ENCODE measurements at places on chromosomes 7 and 10.

DNA sequence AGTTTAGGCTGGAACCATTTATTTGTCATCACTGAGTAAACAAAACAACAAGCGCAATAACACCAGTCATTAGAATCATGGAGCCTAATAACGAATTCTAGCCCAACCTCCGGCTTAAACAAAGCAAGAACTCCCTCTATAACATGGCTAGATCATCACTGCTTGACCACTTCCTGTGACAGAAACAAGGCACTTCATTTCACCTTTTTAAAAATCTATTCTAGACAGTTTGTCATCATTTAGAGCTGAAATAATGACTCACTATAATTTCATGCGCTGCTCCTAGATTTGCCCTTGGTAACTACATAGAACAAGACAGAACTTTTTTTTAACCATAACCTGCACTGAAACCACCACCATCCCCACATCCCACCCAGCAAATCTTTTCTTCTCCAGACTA is 81.3 kb downstream of the OSBPL3 start:
- no peak for DNase-seq

DNA sequence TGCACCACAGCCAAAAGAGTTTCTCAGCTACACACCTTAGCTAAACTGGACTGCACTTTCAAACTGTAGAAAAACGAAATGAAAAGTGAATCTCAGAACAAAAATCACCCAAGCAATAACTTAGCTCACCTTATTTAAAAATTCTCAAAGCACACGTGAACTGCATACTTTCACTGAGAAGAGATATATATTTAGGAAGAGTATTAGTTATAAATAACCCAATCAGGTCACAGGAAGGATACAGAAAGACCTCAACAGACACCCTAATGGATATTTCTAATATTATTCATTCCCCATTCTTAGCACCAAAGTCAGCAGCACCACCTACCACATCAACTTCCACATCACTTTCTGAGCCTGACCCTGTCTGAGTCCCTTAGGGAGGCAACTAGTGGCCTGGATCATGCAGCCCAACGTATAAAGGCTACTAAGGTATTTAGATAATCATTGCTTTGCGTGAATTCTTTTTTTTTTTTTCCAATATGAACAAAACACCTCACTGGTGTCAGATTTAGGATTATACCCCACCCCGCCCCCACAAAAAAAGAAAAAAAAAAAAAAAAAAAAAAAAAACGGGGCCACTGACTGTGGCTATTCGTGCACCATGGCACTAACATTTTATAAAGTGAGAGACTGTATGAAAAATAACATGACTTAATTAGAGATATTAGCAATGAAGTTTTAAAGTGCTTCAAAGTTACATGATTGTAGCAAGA is 2.6 kb downstream of the ABI1 start:
- no peak for DNase-seq

- no peak for DNase-seq
These were observed 56.7 kb downstream of the CFAP46 start for GRCh38 chr10:132885451-132886210.

DNA sequence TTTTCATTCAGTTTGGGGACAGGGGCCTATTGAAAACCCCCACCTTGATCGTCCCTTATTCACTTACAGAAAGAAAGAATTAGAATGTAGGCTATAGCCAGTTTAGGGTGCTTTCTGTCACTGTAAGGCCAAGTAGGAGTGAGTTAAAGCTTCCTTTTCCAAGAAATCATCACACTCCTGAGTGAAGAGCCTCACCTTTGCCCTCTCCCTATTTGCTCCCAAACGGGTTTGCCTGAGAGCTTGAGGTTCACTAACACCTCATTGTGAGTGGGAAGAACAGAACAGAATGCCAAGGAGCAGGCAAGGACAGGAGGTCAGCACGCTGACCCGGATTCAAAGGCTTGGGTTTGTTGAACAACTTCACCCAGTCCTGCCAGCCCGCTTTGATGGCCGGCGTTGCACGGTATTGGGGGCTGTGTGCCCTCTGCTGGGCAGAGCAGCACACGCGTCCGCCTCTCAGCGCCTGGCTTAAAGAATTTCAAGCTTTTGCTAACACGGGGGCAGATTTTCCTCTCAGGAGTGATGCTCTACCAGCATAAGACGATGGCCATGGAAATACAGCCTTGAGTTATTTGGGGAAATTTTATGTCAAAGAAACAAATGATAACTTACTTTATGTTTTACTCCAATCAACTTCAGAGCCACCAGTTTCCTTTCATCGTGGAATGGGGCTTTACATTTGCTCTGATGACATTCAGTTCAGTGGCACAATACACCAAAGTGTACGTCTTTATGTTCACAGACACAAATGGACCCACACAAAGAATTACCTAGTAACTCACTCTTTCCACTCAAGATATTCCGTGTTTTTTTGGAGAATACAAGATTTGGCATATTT is 470.0 kb downstream of the SUGCT start:
- peak; percentile 11 for DNase-seq

DNA sequence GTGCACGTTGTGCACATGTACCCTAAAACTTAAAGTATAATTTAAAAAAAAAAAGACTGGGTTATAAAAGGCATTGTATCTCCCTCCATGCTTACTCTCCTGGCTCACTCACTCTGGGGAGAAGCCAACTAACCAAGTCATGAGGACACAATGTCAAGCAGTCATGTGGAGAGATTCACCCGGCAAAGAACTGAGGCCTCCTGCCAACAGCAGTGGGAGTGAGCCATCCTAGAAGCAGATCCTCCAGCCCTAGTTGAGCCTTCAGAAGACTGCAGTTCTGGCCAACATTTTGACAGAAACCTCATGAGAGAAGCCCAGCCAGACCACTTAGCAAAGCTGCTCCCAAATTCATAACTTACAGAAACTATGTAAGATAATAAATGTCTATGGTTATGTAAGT is 521.7 kb upstream of the FZD8 start:
- DNase-seq, result no peak

- no peak for DNase-seq
These were observed 15.5 kb upstream of the DNAJB12 start for GRCh38 chr10:72370201-72370722.

GRCh38 chr10:26502986-26503385 is 64.8 kb downstream of the APBB1IP start:
- DNase-seq, result no peak

- no peak for DNase-seq
These were observed 9.9 kb upstream of the ITGB8 start for GRCh38 chr7:20320786-20321185.

DNA sequence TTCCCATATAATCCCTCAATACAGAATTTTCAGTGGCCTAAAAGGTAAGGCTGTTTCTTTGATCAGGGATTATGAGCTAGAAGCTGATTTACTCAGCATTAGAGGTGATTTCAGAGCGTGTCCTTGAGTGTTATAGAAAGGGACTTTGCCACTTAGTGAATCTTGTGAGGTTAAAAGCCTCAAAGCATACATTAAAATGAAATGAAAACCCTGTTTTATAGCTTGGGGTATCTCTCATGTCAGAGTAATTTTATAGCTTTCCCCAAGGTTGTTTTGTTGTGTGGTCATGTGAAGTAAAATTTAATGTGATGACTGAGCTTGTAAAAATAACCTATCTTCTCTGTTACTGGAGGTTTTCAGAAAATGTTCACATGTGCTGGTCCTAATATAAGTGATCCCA is 198.8 kb downstream of the CDCA7L start:
- DNase-seq, result no peak

DNA sequence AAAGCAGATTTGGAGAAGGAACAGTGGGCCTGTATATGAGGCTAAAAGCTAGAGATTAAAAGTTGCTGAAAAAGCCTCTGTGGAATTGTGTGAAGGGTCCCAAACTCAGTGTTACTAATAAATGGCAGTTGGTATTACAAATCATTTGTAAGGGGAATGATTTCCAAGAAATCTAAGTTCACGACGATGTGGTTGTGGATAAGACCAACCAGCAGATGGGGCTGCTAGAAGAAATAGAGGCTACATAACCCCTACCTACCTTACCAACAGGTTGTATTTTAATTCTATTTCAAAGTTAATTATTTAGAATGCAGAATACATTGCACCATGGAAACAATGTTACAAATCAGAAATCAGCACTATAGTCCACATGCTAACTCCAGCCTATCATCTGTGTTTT is 377.1 kb downstream of the HPSE2 start:
- DNase-seq, result no peak

- DNase-seq, result no peak
These were observed 356.3 kb upstream of the GALNT17 start for GRCh38 chr7:70775570-70776156.

DNA sequence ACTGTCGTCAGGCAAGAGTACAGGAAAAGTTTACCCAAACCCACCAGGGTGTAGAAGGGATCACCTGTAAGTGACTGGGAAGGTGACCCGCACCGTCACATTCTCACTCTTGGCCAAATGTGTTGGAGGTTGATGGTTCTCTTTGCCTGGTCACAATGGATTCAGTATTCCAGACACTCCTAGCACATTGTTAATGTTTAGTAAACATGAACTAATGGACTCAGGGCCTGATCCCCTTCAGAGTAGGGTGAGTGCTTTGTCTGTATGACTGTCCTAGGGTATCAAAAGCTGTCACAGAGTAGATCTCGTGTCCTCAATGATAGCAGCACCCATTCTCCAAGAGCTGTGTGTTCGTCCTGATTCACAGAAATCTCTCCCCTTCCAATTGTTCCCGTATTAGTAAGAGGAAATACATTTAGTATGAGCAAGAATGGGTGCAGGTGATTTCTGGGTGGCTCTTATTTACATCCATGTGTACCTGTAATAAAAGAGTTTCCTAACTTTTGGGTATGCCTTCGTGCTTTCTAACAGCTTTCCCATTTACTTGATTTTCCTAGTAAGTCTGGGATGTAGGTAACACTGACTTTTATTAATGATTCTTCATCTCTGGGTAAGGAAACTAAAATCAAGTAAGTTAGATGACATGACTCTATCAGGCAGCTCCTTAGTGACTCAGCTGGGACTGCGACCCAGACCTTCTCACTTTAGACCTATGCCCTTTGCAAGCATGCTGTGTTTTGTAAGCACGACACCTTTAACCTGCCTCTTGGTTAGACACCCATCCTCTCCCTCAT is 4.7 kb downstream of the EEPD1 start:
- no peak for DNase-seq

GRCh38 chr10:28963539-28964221 is 286.4 kb downstream of the BAMBI start:
- DNase-seq, result no peak

DNA sequence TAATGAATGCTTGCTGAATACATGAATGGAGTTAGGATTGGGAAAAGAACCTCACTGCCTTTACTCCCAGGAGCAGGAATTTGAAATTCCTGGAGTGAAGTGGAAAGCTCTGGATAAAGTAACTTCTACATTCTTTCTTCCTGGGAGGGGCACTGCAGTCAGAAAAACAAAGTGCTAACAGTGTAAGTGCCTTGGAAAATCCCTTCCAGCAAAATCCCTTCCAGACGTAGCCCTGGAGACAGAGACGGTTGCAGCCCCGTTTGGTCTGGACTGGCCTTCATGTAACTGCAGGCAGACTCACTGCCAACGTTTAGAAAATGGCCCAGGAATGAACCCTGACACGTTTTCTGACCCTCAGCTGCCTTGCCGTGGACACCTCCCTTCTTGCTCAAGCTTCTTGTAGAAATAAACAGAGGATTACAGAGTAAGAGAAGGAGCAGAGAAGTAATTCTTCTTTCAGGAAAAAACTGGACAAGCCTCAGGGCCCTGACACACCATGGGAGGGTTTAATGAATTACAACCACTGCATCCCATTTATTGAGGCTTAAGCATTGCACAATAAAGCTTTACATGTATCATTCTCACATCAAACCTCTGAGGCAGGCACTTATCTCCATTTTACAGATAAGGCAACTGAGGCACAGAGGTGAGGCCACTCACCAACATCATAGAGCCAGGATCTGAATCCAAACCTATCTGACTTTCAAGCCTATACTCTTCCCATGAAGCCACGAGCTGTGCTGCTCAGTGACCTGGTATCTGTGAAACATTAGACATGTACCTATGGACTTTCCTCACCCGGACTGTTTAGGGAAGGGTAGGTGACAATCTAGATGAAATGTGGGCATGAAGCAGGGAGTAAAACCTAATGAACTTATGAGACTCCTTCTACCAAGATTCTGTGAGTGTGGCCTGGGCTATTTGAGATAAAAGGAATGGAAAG is 7.8 kb downstream of the ITPRIP start:
- peak; percentile 77 for DNase-seq

DNA sequence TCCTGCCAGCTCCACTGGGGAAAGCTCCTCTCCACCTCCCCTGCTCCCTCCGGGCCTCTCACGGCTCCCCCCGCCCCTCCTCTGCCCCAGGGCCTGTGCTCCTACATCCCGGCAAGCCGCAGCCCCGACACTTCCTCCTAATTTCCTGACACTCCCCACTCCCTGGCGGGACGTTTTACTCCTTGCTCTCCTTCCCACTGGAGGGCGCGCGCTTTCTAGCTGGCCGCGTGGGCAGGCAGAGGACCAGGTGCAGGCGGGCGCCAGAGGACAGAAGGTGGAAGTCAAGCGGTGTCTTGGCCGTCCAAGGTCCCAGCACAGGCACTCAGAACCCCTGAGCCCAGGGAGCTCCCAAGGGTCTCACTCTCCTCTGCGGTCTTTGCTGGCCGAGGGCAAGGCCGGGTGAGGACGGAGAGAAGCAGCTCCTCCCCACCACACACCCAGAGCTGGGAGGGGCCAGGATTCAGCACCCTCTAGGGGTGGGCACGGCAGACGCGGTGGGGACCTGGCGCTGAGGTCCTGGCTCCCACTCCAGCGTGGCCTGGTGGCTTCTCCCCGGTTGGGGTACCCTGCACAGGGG is 19.1 kb downstream of the ADAM8 start:
- no peak for DNase-seq

GRCh38 chr7:106655703-106656498 is 5.1 kb downstream of the CCDC71L start:
- no peak for DNase-seq

GRCh38 chr10:99370993-99371392 is 41.8 kb downstream of the CNNM1 start:
- DNase-seq, result peak; percentile 48

GRCh38 chr10:124529661-124530214 is 68.1 kb downstream of the LHPP start:
- DNase-seq, result no peak

DNA sequence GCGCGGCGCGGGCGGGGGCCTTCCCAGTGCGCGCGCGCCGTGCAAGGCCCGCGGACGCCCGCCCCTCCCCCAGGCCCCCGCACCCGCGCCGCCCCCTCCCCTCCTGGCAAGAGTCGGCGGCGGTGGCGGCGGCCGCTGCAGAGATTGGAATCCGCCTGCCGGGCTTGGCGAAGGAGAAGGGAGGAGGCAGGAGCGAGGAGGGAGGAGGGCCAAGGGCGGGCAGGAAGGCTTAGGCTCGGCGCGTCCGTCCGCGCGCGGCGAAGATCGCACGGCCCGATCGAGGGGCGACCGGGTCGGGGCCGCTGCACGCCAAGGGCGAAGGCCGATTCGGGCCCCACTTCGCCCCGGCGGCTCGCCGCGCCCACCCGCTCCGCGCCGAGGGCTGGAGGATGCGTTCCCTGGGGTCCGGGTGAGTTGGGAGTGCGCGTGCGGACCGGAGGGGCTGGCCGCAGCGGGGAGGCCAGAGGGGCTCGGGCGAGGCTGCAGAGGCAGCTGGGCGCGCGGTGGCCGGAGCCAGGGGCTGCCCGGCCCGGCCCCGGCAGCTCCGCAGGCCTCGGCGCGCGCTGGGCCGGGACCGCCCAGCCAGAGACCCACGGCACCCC is at the start of gene BMPR1A:
Gene BMPR1A, plus strand, starts transcription at position 109 of the 602 bp plus-strand sequence. CDS start 119,400 bp downstream, outside the sequence.
- DNase-seq, result peak; percentile 100

All from AG20443 (cell line).